ENCODE measurements at places on chromosomes 13 and 19. TPM values are rescaled to one million over a fixed set of nuclear protein-coding genes. Genes with fewer than 3 reads are reported as not detected.

DNA sequence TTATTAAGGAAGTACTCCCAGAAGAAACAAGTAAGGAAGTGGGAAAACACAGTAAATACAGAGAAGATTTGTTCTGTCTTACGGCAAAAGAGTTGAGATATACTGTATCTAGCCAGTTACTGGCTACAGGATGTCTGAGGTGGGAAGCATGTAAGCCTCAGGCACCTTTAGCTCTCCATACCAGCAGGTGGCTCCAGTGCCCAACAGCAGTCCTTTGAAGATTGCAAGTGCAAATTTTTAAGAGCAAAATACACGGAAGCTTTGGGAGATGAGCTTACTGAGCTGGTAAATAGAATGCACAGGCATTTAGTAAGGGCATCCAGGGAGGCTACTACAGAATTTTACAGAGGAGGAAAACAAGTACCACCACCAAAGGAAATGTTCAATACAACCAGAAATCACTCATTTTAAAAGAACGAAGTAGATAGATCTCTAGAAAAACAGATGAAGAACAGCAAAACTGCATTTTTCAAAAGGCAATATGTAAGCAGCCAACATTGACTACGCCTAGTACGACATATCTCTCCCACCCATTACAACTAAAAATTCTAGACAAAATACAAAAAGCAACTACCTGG is 57.9 kb upstream of the VSTM2B start:
- DNase-seq: no peak

- DNase-seq: no peak
These were observed 240.2 kb downstream of the LHFPL6 start for GRCh38 chr13:39362652-39363381.

DNA sequence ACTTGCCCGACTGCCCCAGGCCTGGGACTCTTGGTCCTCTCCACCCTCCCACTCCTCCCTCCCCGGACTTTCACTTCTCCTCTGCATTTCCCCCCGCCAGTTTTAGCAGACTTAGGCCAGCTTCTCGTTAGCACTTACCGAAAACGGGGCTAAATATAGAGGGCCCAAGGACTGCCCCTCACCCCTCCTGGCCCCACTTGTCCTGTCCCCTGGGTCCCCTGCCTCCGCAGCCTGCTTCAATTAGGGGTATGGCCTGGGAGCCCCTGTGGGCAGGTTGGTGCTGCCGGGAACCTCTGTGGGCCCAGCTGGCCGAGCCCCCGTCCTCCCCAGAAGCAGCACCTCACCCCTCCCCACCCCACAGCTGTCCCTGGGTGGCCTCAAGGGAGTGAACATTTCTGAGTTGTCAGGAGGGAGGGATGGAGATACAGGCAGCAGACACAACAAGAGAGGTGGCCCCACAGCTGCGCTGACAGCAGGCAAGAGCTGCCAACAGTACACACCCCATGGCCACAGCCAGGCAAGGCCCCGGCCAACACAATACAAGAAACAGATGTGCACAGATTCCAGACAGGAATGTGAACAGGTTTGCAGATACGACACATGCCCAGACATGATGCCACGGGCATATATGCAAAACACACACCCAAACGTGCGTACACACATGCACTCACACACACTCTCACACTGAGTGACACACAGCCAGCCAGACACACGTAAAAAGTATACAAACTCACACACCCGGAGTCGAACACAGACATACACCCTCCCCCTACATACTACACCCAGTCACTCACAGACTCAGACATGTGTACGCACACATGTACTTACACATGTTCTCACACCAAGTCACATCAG is 2.6 kb downstream of the POU2F2 start:
- DNase-seq: peak; percentile 34

- DNase-seq: peak; percentile 88
These were observed 24.2 kb downstream of the GAS6 start for GRCh38 chr13:113839536-113840204.

- DNase-seq: no peak
These were observed 601 bp upstream of the ZNF749 start for GRCh38 chr19:57434386-57435061.

DNA sequence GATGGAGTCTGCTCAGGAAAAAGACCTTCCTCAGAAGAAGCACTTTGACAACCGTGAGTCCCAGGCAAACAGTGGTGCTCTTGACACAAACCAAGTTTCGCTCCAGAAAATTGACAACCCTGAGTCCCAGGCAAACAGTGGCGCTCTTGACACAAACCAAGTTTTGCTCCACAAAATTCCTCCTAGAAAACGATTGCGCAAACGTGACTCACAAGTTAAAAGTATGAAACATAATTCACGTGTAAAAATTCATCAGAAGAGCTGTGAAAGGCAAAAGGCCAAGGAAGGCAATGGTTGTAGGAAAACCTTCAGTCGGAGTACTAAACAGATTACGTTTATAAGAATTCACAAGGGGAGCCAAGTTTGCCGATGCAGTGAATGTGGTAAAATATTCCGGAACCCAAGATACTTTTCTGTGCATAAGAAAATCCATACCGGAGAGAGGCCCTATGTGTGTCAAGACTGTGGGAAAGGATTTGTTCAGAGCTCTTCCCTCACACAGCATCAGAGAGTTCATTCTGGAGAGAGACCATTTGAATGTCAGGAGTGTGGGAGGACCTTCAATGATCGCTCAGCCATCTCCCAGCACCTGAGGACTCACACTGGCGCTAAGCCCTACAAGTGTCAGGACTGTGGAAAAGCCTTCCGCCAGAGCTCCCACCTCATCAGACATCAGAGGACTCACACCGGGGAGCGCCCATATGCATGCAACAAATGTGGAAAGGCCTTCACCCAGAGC is 16.2 kb upstream of the ZNF544 start:
- no peak for DNase-seq

- no peak for DNase-seq
These were observed 1181.2 kb downstream of the PCDH9 start for GRCh38 chr13:66048888-66049287.

DNA sequence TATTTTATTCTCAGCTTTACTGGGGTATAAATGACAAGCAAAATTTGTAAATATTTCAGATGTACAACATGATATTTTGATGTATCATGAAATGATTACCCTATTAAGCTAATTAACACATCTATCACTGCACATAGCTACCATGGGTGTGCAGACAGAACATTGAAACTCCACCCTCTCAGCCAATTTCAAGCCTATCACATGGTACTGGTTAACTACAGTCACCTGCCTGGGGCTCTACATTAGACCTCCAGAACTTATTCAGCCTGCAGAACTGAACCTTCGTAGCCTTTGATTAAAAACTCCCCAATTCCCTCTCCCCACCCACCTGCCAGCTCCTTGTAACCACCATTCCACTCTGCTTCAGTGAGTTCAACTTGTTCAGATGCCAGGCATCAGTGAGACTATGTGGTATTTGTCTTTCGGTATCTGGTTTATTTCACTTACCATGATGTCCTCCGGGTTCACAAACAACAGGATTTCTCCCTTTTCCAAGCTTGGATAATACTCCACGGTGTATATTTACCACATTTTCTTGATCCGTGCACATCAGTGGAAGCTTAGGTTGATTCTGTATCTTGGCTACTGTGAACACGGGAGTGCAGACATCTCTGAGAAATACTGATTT is 19.2 kb downstream of the RAB20 start:
- DNase-seq: no peak

DNA sequence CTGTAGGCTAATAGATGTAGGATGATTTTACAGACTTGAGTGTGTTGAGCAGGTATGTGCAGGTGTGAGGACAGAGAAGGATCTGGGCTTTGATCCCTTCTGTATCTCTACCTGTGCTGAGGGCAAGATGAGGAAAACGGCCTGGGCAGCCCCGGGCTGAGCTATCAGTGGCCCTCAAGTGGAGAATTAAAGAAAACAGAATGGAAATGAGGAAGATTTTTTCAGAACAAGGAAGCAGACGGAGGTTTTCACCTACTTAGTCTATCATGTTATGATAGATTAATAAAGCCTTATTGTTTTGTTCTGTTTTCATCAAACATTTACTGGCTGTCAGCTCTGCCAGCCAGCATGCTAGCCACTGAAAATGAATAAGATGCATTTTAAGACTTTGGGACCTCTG is 22.3 kb upstream of the FOXO1 start:
- no peak for DNase-seq

DNA sequence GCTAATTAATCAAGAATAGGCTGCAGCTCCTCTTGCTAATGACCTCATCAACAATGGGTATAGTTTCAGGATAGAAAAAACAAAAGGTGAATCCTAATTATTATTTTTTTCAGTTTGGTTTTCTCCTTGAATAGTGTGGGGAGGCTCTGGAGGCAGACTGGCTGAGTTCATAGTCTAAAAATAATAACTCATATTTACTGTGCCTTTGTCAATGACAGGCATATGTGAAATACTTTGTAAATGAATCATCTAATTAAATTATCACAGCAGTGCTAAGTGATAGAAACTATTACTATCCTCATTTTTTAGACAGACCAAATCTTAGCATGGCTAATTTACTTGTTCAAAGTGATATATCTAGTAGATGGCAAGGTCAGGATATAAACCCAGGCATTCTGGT is 1261.0 kb upstream of the SLC10A2 start:
- no peak for DNase-seq

GRCh38 chr19:14035706-14036105 is 4.1 kb downstream of the IL27RA start:
- no peak for DNase-seq

DNA sequence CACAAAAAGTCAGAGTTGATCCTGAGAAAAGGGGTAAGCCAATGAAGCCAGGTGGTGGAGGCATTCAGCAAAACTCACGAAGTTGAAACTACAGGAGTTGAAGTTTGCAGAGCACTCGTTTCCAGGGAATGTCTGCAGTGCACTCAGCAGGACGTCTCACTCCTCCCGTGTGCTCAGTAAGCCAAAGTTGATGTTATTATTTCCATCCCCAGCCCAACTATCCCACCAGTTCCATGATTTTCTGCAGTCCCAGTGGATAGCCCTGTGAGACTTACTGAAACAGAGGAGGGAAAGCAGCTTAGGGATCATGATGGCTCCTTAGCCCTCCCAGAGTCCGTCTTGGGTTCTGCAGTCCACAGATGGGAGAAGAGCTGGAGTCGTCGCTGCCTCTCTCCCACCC is at the start of gene TARM1:
Gene TARM1 (minus strand): TSS at position 334 of the 400 bp plus-strand sequence. CDS start 25 bp downstream, at position 309.
- DNase-seq: no peak

DNA sequence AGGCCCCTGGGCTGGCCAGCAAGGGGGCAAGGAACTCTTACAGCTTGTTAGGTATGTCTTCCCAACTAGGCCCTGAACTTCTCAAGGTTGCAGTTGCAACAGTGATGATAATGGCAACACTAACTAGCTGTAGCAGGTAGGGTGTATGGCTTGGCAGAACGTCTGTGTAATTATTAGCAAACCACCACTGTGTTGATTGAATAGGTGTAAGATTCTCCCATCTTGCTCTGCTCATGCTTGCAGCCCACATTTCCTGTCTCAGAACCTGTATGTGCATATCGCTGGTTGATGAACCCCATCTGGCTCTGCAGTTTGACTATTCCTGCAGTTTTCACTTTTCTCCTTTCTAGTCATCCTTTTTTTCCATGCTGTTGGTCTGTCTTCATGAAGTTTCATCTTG is 178.8 kb downstream of the KATNAL1 start:
- DNase-seq: no peak

- DNase-seq: peak; percentile 81
These were observed at the start of gene ZNF382 for GRCh38 chr19:36605101-36605876. ZNF382 (plus strand) TSS chr19:36605313; CDS start chr19:36609915, 4,602 bp downstream.

DNA sequence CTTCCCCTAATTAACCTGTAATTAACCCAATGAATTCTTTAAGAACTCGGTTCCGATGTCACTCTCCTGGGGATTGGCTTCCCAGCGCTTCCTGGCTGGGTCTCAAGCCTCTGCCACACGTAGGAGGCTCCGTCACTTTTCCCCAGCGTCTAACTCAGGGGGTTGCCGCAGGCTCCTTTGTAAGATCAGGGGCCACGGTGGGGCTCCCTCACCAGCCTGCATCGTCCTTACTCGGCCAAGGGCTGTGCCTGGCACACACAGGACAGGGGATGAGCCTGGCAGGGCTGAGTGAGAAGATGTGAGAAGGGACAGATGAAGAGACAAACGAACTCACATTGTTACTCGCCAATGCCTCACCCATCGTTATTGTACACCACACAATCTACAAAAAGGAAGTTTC is 20.9 kb upstream of the ATP11A start:
- DNase-seq: no peak

DNA sequence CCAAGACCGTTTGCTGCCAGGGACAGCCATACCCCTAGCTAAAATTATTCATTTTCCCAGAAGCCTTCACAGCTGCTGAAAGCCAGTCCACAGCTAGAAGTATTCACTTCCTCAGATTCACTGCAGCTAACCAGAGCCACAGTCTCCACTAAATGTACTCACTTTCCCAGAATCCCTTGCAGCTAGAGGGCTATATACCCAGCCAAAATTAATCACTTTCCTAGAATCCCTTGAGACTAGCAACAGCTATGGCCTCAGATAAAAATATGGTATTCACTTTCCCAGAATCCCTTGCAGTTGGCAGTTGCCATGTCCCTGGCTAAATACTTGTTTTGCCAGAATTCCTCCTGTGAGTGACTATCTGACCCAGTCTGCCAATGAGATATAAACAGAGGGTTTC is 13.8 kb upstream of the MEIS3 start:
- no peak for DNase-seq

CIC gene
- total RNA-seq: 34.4 TPM

CRX gene
- total RNA-seq: not detected

ZNF492 gene
- total RNA-seq: not detected

PSG1 gene
- not detected for total RNA-seq

Measured in right lobe of liver (tissue), 6 donors.